NCI-H2171 treated with DMSO at 0.1 percent for 48 hours (cell line): ENCODE measurements at places on chromosomes 3 and 15.
A peak's percentile ranks its signal among the peaks of the same experiment; 100 is the strongest.

- no peak for DNase-seq
Observed at GRCh38 chr15:91098451-91098850, 1.6 kb upstream of the SV2B start.

GRCh38 chr15:48331796-48332641 lies 790 bp downstream of the DUT start:
- DNase-seq, result peak; percentile 77

DNA sequence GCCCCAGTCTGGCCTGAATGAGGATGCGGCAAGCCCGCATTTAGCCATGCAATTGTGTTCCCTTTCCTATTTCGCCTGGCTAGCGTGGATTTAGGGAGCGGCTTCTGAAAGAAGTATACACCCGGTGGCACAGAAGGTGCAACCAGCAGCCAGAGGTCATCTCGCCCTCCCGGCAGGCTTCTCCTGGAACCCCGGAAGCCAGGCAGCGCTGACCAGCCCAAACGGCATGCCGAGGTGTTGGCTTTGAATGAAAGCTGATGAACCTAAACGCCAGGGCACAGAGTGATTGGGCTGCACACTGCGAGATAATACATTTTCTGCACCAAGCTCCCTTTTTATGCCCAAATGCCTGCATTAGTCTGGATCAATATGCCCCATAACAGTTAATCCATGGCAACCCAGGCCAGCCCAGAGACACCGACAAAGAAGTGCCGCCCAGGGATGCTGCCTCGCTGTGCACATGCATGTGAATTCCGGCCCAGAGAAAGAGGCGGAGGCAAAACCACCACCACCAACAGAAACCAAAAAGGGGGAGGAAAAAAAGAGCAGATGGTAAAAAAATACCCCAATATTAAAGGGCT lies 1.4 kb downstream of the SRGAP3 start:
- DNase-seq, result no peak

DNA sequence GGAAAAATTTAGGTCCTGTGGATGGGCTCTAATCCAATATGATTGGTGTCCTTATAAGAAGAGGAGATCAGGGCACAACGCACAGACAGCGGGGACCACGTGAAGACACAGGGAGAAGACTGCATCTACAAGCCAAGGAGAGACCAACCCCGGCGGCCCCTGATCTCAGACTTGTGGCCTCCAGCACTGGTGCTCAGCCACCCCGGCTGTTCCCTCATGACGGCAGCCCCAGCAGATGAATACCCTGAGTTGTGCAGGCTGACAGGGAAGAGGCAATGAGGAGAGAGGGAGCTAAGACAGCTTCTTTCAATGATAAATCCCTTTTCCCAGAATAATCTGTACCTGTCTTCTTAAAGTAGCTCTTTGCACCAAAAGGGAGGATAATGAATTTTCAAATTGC lies 33.3 kb upstream of the CGNL1 start:
- no peak for DNase-seq

- no peak for DNase-seq
Observed at GRCh38 chr3:171028025-171028778, 1.7 kb upstream of the SLC2A2 start.

- no peak for DNase-seq
Observed at GRCh38 chr3:46737329-46737731, 19.7 kb upstream of the PRSS50 start.

- DNase-seq, result no peak
Observed at GRCh38 chr15:62307551-62307950, 142.5 kb upstream of the C2CD4B start.

DNA sequence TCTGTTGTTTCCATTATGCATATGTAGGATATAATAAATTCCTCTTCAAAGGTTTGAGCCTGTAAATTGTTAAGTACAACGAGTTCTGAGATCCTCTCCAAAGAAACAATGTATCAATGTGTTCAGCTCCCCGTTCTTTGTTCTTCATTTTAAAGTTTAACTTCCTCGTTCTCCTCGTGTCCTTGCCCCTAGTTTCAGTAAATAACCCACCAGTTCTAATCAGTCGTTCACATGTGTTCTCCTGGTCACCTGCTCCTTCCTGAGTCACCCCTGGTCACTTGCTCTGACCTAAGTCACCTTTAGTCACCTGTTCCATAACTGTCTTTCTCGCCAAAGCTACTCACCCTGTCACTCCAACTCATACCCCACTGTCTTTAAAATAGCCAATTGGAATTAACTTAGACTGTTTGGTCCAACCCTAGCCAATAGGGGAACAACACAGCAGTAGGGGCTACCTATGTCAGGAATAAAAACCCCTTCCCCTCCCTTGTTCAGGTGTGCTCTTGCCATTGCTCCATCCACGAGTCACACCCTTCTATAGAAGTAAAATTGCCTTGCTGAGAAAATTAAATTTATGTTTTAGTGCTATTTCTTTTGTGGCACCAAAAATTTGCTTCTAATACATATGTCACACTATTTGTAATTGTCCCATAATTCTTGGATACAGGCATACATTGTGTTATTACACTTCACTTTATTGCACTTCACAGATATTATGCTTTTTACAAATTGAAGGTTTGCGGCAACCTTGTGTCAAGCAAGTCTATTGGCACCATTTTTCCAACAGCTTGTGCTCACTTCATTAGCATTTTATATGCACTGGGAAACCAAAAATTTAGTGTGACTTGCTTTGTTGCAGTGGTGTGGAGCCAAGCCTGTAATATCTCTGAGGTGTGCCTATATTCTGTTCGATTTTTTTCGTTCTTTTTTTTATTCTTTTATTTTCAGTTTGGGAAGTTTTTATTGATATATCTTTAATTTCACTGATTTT lies 15.3 kb upstream of the MCF2L2 start:
- DNase-seq, result no peak

GRCh38 chr3:58059349-58060321 lies 51.4 kb downstream of the FLNB start:
- no peak for DNase-seq

GRCh38 chr3:52095990-52096775 lies 39.8 kb upstream of the DUSP7 start:
- no peak for DNase-seq

- DNase-seq, result peak; percentile 51
Observed at GRCh38 chr3:55484801-55485791, 2.0 kb downstream of the WNT5A start.

DNA sequence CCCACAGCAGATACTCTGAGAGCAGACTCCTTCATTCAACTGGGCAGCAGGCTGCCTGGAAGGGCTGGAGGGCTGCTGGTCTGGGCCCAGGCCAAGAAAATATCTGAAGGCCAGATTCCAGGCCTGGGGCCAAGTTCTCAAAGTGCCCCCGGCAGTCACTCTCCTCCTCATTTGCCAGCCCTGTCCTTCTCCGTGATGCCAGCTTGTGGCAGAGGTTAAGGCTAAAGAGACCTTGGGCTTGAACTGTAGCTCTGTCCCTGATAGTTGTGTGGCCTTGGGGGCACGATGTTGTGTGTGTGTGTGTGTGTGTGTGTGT lies 39.0 kb downstream of the FAM3D start:
- DNase-seq, result no peak

DNA sequence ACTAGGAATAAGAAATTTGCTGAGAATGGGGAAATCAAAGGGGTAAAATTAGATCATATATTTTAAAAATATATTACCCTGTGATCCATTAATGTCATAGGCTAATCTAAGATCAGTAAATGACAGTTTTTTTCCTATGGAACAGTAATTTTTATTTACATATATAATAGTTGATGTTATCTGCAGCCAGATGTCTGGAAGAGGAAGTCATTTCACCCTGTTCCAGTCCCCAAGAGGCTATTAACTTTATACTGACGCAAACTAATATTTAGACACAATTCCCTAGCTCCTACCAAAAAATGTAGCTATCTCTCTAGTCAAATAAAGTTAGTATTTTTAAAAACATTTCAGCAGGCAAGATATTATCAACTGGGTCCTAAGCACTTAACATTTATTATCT lies 558.0 kb downstream of the MECOM start:
- no peak for DNase-seq

DNA sequence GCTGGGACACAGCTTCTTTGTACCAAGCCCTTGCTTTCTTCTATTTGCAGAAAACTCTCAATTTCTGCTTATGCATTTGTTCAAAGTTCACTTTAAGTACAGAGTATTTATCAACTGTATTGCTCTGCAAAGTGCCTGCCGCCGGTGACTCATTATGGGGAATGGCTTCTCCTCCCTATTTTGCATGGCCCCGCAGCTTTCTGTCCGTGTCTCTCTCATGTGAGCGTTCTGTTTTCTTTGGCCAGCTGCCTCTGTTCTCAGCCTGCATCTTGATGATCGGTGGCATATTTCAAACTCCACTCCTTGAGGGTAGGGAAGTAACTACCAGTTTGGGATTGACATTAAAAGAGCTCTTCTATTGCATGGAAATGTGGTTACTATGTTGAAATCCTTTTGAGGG lies 28.6 kb upstream of the ST8SIA2 start:
- no peak for DNase-seq

DNA sequence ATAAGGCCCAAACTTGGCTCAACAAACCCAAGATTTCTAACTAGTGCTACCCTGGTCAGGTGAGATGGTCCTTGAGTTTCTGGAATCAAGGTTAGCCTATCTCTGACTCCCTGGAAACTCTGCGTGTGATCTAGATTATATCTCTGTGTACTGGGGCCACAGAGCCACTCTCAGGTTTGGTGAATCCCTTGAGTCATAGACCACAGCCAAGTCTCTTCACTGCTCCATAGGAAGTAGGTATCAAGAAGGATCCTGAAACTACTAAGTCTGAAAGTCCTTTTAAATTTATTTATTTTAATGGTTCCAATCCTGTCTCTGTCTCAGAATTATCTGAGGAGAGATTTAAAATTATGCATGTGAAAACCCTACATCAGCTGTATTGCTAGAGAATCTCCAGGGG lies 99.1 kb downstream of the TUSC7 start:
- no peak for DNase-seq

DNA sequence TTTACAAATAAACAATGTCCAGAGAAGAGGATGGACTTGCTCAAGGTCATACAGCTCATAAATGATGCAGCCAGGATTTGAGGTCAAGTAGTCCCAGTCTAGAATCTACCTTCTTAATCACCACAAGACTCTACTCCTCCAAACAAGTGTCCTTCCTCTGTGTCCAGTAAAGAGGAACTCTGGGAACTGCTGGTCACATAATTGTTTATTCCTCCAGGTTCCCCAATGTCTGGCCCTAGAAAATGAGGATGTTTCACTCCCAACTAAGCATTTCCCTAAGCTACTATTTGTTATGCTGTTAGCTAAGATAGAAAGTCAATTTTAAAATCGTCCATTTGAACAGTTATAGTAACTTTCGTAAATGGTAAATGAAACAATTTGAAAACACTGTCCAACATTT lies 192.4 kb downstream of the FHIT start:
- DNase-seq, result no peak

- no peak for DNase-seq
Observed at GRCh38 chr3:87318617-87319021, 42.2 kb upstream of the POU1F1 start.

DNA sequence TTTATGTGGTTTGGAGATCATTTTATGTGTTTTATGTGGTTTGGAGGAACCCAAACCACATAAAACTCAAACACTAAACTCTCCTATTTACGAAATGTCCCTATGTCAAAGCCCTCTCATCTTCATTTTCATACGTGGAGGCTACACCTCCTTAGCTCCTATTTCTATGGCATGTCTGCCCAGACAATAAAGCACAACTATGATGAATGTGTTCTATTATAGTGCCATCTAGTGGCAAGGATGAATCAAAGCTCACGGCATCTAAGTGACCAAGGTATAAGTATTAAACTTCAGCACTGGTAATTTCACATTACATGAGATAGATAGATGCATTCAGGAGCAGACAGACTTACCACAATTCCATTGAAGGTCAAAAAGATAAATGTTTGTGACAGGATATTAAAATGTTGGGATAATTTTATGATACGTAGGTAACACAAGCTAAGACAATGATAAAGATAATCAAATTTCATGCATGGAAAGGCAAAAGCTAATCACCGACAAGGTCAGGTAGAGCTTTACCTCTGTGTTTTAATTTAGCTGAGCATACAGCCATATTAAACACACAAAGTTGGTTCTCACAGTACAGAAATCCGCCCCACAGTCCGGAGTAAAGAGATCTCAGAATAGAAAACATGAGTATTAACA lies 130.6 kb upstream of the FHIT start:
- peak; percentile 34 for DNase-seq

DNA sequence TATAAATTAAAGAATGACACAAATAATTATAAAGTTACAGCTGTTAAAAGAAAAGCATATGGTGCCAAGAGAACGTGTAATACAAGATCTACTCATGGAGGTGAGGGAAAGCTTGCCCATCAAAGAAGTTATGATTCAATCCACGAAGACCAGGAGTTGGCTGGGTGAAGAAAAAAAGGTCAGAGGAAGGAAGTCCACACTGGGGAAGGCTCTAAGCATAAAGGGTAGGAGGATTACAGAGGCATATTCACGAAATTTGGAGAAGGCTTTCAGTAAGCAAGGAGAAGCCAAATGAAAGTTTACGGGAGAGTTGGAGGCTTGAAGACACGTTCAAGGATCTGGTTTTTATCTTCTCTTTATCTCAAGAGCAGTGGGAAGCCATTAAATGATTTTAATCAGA lies 1.8 kb upstream of the TGFBR2 start:
- no peak for DNase-seq

- no peak for DNase-seq
Observed at GRCh38 chr15:42994546-42994945, 74.0 kb upstream of the TTBK2 start.

GRCh38 chr3:147392625-147392946 lies 13.8 kb downstream of the ZIC4 start:
- no peak for DNase-seq

DNA sequence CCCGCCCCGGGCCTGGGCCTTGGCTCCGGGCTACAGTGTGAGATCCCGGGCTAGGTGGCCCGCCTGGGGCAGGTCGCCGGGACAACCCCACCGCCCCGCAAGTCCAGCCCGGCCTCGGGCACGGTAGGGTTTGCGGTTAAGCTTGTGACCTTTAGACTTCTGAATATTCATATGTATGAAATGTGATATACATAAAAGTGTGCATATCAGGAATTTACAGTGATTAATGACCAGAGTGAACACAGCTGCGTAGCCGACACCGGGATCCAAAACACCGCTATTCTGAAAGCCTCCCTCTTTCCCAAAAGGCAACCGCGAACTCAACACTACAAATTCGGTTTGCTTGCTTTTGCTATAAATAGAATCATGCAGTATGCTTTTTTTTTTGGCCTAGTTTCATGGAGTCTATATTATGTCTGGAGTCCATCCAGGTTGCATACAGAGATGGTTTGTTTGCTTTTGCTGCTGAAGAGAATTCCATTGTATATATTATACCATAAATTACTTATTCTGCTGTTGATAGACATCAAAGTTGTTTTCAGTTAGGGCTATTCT lies 636 bp upstream of the SNRPA1 start:
- DNase-seq, result peak; percentile 28
